Amniotic stem cell (primary cell): ENCODE measurements at places on chromosomes 7 and 10.
A peak's percentile ranks its signal among the peaks of the same experiment; 100 is the strongest.

- no peak for DNase-seq
Observed at GRCh38 chr10:101287183-101287996, 58.1 kb upstream of the LBX1 start.

- DNase-seq, result no peak
Observed at GRCh38 chr10:87538092-87539015, 33.7 kb downstream of the MINPP1 start.

DNA sequence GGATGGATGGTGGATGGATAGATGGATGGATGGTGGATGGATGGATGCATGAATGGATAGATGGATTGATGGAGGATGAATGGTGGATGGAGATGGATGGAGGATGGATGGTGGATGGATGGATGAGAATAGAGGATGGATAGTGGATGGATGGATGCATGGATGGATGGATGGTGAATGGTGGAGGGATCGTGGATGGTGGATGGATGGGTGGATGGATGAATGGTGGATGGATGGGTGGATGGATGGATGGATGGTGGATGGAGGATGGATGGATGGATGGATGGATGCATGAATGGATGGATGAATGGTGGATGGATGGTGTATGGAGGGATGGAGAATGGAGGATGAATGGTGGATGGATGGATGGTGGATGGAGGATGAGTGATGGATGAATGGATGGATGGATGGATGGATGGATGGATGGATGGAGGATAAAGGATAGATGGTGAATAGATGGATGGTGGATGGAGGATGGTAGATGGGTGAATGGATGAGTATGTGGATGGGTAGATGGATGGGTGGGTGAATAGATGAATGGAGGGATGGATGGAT lies 76.3 kb downstream of the PDGFA start:
- DNase-seq, result no peak

DNA sequence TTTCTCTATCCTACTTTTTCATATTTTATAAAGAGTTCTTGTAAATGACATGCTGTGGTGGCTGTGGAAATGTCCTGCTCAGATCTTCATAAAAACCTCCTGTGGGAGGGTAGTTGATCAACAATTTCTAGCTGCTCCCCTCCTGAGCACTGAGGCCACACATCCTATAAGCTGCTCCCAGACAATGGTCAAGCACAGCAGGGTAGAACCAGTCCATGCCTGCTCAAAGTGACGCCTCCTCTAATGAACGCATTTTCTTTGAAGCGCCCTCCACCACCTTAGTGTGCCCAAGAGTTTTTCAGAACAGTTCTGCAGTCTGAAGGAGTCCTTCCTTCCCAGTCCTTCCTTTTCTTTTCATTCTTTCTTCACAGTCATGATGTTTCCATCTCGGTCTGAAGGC lies 298.6 kb upstream of the CACNA2D1 start:
- DNase-seq, result no peak

GRCh38 chr10:58177362-58177947 lies 90.2 kb downstream of the IPMK start:
- no peak for DNase-seq

- DNase-seq, result peak; percentile 8
Observed at GRCh38 chr7:131945313-131945911, 389.0 kb upstream of the PODXL start.

- DNase-seq, result no peak
Observed at GRCh38 chr10:12841826-12842225, 159.7 kb downstream of the CCDC3 start.

DNA sequence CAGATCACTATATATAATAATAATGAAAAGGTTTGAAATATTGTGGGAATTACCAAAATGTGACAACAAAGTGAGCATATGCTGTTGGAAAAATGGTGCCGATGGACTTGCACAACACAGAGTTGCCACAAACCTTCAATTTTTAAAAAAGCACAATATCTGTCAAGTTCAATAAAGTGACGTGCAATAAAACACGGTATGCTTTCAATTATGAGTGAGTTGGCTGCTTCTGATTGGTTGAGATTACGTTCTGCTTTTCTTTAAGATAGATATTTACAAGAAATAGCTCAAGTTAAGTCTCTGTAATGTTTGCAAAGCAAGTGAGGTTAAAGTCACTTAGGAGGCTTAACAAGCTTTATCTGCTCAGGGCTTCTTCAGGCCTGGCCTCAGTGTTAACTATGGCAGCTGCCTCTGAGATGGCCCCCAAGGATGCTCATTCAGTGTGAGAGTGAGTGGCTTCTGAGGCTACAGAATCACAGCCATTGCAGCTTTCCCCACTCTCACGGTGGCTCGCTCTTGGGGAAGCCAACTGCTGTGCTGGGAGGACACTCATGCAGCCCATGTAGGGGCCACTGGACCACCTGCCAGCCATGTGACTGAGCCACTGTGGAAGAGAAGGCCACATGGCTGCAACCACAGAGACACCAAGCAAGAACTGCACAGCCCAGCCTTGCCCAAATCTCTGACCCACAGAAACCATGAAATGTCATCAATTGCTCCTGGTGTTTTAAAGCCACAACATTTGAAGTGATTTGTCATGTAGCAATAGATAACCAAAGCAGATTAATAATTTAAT lies 78.3 kb upstream of the TMEM72 start:
- DNase-seq, result no peak

DNA sequence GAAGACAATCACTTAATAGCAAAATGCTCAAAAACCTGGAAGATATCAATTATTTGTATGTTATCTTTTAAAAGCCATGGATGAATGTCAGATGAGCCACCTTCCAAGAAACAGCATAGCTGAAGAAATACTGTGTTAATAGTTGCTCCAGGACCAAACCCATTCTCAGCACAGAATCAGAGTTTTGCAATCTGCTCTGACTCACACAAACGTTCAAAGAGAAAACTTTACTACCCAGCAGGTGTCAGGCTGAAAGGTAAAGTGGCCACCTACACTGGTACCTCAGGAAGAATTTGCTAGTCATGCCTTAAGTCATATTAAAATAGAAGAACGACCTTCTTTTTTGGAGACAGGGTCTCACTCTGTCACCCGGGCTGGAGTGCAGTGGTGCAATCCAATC lies 526.5 kb downstream of the PARD3 start:
- DNase-seq, result no peak

DNA sequence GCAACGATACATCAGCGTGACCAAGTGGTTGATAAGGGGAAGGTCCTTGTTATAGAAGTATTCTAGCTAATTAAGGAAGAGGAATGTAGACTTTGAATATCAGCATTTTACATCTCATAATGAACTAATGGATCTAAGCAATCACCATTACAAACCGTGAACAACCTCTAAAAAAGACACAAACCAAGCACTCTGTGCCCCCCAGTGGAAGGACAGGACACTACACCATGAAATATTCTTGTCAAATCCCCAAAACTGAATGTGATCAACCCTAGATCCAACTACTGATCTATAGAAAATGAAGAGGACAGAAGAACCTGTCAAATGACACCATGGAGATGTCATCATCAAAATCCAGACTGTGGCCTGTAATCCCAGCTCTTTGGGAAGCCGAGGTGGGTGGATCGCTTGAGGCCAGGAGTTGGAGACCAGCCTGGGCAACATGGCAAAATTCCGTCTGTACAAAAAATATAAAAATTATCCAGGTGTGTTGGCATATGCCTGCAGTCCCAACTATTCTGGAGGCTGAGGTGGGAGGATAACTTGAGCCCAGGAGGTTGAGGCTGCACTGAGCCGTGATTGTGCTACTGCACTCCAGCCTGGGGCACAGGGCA lies 111.3 kb upstream of the CARD11 start:
- no peak for DNase-seq

GRCh38 chr7:25968205-25968993 lies 183.6 kb upstream of the NFE2L3 start:
- DNase-seq, result no peak

GRCh38 chr10:108104551-108105156 lies 940.1 kb upstream of the SORCS1 start:
- no peak for DNase-seq

- no peak for DNase-seq
Observed at GRCh38 chr10:104657457-104657856, 16.4 kb downstream of the SORCS3 start.

GRCh38 chr10:84227810-84228209 lies 2.5 kb upstream of the LRIT2 start:
- DNase-seq, result no peak

DNA sequence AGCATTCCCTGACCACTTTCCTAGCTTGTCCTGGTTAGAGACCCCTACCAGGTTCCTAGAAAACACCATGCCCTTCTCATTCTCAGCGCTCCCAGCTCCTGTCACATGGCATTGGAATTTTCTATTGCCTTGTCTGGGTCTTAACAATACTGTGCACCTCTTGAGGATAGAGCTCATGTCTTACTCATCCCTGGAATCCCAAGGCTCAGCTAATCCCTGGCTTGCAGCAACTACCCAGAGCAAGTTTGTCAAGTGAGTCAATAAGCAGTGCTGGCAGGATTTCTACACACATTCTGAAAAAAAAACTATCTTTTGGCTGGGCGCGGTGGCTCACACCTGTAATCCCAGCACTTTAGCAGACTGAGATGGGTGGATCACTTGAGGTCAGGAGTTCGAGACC lies 11.7 kb upstream of the PRDX3 start:
- peak; percentile 91 for DNase-seq

- DNase-seq, result no peak
Observed at GRCh38 chr7:40753455-40753854, 618.6 kb downstream of the SUGCT start.

DNA sequence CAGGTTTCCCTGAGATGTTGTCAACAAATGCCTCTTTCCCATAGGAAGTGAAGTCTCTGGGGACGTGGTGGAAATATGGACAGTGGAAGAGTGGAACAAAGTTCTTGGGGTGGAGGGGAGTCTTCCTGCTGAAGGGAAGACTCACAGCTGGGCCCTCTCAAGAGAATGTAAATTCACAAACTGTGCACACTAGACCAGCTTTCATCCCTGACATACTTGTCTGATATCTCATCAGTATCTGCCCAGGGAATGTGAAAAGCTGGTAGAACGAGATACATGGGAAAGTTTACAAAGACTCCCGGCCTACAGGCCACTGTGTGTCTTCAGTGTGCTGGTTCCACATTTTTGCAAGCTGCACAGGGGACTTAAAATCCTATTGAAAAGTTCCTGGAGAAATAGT lies 16.7 kb upstream of the CCDC3 start:
- no peak for DNase-seq

DNA sequence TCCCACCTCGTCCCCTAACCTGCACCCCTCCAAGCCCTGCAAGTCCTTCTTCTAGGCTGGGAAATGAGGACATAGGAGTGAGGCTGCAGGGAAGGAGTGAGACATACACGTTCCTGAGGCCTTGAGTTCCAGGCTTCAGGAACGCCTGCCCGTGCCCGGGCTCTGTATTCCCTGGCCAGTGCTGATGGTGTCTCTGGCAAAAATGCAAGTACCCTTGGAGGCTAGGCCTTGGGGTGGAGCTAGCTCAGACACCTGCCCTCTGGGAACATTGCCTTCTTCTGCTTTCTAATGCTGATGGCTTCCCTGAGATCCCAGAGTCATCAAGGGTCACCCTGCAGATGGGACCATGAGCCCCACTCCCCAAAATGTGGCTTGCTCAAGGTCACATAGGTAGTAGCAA lies 76.0 kb downstream of the GRK5 start:
- no peak for DNase-seq

GRCh38 chr7:81150951-81151361 lies 232.1 kb upstream of the SEMA3C start:
- no peak for DNase-seq

DNA sequence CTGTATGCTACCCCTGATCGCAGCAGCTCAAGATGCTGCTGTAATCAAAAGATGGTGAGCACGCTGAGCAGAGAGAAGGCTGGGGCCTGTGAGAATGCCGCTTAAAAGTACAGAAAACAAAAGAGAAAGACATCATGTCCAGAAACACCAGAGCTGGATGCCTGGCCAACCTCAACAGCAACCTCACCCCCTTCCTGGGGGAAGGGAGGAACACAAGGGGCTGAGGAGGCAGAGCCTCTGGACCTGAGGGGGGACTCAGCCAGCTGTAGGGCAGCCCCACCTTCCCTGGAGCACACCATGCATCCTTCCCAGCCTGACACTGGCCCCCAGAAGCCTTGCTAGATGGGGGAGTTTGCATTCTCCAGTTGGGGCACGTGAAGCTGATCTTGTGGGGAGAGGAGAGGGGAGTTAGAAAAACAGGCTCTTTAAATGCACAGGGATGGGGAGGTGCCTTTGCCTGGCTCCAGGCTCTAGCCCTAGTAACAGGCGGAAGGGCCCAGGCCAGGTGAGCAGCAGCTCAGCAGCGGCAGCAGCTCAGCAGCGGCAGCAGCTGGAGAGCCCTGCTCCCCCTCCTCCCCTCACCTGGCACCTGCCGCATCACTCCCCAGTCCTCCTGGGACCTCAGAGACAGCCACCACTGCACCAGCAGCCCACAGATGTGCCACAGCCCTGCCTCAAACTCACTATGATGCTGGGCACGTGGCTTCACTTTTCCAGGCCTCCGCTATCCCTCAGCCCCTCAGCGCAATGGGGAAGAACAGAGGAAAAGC lies 156.3 kb downstream of the NEURL1 start:
- no peak for DNase-seq

GRCh38 chr7:26265499-26266075 lies 26.1 kb upstream of the SNX10 start:
- DNase-seq, result no peak

GRCh38 chr10:113345826-113346624 lies 206.8 kb upstream of the HABP2 start:
- no peak for DNase-seq

DNA sequence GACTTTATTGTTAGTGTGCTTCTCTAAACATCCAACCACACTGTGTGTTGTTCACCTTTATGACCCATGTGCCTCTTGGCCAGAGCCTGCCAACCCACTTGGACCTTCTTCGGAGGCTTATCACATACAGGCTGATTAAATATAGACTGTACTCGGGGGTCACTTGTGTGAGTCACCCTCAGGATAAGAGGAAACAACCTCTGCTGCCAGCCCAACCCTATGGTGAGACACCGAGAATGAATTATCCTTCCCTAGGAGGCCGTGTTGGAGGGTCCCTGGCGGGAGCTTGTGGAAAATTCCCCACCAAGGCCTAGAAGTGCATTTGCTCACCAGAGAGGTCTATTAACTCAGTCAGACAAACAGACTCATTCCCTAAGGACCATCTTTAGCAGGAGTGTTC lies 63.0 kb downstream of the FAS start:
- DNase-seq, result no peak

GRCh38 chr7:116525298-116525912 lies 569 bp downstream of the CAV1 start:
- no peak for DNase-seq

GRCh38 chr7:33024189-33024757 lies 38.3 kb downstream of the NT5C3A start:
- no peak for DNase-seq

DNA sequence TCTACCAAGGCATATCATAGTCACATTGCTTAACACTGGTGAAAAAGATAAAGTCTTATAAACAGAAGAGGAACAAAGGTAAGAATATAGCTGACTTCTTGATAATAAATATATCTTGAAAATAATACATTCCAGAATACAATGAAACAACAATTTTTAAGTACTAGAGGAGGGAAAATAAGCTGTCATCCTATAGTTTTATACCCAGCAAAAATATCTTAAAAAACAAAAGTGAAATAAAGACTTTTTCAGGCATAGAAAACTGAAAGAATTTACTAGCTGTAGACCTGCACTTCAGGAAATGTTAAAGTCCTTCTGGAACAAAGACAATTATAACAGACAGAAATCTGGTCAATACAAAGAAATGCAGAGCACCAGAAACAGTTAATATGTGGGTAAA lies 21.4 kb upstream of the MACROH2A2 start:
- DNase-seq, result no peak

GRCh38 chr7:132402096-132402495 lies 174.2 kb downstream of the PLXNA4 start:
- no peak for DNase-seq
